AG04449 (cell line): ENCODE measurements at places on chromosomes 7 and 10.

- DNase-seq = no peak
Observed at GRCh38 chr7:48718731-48719378, 205.5 kb upstream of the CDC14C start.

GRCh38 chr7:46511442-46512215 is 590.6 kb upstream of the IGFBP3 start:
- DNase-seq = no peak

- DNase-seq = no peak
Observed at GRCh38 chr7:106176414-106177299, 64.5 kb upstream of the SYPL1 start.

GRCh38 chr10:77422491-77423338 is 214.9 kb downstream of the KCNMA1 start:
- DNase-seq = no peak

DNA sequence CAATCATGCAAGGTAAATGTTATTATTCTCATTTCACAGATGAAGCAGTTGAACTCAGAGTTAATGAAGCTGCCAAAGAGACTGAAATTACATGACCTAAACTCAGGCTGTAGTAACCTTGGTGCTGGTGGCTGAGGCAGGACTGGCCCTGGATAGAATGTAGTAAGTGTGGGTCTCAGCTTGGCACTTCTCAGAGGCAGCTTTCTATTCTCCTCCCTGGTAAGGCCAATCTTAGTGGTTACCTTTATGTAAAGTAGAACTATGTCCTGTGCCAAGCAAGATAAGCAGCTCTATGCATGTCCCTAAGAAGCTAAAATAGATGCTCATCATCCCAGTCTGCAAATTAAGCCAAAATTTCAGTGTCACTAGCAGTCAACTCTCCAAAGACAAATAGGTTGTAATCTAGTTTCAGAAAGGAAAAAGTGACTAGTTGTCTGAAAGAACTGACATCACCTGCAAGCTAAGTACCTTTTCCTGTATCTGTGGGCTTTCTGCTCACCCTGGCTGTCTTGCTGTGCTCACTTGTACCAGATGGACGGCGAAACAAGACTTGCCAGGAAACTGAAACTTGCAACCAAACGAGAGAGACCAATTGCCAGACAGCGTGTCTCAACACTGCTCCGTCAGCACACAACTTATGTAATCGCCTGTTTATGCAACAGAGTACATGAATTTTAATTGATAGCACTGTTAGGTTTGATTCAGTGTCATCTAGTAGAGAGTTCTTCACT is 43.7 kb downstream of the CH25H start:
- no peak for DNase-seq

GRCh38 chr7:885893-886625 is 9.7 kb downstream of the GET4 start:
- no peak for DNase-seq

DNA sequence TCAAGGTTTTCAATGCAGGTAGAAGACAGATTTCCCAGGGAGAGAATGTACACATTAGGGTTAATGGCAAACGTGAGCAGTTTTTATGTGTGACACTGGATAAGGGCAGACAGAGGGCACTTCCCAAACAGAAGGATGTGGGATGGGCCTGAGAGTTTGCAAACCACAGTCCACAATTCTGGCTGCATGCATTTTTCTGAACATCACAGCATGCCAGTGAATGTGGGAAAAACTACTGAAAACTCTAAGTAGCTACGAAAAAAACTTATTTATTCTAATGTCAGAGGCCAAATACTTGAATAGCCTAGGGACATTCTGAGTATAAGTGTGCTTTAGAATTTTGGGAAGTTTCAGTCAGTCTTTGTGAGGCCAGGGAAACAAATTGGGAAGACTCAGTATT is 145.9 kb downstream of the NRCAM start:
- DNase-seq = no peak

DNA sequence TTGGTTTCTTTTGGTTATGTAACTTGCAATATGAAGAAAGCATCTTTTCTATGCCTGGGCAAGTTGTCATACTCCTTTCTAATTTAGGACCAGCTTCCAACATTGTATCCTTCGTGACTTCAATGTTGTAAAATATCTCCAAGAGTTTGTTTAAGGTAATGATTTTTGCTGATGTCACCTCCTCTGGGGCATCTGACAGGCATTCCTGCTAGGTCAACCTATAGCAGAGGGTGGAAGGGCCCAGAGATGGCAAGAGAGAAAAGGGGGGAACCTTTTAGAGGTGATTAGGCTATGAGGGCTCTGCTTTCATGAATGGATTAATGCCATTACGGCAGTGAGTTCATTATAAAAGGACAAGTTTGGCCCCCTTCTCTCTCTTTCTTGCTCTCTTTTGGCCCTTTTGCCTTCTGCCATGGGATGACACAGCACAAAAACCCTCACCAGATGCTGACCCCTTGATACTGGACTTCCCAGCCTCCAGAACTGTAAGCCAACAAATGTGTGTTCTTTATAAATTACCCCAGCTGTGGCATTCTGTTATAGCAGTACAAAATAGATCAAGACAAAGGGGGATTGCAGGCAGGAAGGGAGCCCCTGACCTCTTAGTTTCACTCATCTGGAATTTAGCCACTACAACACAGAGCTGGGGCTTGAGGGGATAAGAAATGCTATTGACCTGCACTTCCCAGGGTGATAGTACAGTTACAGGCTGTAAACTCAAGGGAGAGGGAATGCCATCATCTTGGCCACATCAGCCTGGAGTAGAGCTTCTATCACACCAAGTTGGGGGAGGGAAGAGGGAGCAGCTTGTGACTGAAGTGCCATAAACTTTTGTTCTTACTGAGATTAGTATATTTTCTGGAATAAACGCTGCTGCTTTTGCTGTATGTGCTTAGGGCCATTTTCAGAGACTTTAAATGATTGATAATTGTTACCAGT is 195.9 kb downstream of the CFTR start:
- no peak for DNase-seq

DNA sequence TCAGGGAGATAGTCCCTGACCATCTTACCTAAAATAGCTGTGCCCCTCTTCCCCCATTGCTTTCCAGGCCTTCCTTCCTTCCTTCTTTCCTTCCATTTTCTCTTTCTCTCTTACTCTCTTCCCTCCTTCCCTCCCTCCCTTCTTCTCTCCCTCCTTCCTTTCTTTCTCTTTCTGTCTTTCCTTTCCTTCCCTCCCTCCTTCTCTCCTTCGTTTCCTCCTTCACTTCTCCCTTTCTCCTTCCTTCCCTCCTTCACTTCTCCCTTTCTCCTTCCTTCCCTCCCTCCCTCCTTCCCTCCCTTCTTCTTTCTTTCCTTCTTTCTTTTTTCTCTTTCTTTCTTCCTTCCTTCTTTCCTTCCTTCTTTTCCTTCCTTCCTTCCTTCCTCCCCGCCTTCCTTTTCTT is 24.6 kb upstream of the MKX start:
- DNase-seq = no peak

DNA sequence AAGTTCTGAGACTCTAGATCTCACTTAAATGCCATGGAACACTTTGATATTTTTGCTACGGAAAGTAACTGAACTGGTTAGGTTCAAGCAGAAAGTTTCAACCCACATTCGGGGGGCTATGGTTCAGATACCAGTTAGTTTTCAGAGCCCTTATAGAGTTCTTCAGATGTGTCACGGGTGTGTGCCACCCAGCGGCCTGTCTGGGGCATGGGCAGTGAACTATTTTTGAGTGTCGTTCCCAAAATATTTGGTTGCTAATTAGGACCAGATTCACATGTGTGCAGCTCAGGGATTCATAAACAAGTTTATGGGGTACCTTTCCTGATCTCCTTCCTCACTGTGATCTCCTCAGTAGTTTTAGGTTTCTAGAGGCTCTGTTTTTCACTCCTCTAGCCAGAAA is 271.9 kb downstream of the C7orf25 start:
- DNase-seq = no peak

DNA sequence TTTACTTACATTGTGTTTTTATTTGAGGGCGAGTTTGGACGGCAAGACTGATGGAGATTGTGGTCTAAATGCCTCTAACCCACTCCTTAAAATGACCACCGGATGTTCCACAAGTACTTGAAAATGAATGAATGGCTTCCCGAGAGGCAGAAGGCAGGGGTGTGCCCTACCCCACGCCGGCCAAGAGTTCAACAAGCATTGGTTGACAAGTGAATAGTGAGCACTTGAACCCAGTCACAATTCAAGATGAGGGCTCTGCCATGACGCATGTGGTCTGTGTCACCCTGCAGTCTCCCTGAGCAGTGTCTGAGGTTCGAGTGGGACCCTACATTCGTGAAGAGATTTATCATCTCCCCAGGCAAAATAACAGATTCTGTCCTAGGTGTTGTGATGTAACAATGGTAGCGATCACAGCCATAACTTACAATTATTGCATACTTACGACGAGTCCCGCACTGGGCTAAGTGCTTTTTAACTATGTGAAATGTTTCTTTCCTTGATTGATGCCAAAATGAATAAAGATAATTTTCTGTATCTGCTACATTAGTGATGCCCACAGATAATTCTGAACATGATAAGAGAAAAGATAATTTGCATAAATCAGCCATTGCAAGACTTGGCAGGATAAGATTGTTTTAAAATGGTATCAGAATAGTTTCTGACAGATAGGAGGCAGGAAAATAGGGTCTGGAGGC is 305.4 kb downstream of the WDR37 start:
- DNase-seq = no peak

- no peak for DNase-seq
Observed at GRCh38 chr10:63770523-63770922, 249.3 kb downstream of the REEP3 start.

DNA sequence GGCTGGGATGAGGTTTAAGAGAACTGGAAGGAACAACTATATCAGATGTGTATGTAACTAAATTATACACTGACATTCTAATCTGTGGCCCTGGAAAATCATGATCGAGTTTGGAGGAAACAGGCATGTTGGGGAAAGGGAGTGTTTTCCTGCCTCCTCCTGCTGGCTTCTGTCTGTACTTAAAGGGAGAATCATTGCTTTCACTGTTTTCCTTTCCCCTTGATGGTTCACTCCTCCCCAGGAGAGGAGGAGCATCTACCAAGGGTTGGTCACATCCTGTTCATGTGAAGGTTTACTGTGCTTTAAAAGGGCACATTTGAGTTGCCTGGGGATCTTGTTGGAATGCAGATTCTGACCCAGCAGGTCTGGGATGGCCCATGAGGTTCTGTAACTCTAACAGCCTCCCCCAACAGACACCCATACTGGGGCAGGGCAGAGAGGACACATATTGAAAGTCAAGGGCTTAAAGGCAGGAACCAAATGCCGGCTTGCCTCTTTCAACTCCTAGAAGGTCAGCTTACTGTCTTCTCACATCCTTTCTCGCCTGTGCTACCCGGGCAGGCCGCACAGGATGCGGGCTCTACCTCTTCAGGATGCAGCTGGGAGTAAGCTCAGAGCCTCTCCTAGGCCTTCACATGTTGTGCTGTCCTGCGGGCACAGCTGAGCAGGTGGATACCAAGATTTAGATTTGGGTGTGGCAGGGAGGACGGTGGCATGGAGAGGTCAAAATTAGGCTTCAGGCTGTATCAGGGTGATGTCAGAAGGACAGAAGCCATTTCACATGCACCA is 694.8 kb downstream of the KCNMA1 start:
- no peak for DNase-seq

DNA sequence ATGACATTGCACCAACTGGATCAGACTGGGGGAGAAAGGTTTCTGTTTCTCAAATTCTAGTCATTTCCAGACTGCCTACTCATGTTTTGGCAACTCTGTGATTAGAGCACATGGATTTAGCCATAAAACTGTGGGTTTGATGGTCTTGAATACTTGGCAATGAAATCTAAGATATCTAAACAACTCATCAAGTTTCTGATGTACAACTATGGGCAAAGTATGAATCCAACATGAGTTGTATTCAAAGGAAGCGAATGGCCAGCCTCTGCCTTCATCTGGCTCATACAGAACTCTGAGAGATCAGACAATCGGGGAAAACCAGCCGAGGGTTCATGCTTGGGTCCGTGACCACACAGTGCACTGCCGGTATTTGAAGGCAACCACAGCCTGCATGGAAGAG is 144.3 kb downstream of the ADAM12 start:
- peak; percentile 100 for DNase-seq

GRCh38 chr10:11609492-11610093 is 1.9 kb downstream of the USP6NL start:
- DNase-seq = no peak

DNA sequence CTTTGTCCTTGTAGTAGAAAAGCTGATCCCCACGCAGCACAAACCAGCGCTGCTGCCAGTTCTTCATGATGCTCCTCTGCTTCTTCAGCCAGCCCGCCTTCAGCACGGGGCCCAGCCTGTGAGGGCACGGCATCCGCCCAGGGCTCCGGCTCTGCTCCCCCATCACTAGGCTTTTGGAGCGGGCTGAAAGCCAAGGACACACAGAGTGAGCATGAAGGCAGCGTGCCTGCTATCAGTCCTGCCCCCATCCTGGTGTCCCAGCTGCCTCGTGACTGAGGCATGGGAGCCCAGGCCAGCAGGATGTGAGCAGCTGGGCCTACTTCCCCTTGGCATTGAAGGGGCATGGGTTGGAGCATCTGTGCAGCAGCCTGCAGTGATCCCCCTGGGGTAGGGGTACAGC is 21.9 kb downstream of the ARHGAP22 start:
- no peak for DNase-seq

DNA sequence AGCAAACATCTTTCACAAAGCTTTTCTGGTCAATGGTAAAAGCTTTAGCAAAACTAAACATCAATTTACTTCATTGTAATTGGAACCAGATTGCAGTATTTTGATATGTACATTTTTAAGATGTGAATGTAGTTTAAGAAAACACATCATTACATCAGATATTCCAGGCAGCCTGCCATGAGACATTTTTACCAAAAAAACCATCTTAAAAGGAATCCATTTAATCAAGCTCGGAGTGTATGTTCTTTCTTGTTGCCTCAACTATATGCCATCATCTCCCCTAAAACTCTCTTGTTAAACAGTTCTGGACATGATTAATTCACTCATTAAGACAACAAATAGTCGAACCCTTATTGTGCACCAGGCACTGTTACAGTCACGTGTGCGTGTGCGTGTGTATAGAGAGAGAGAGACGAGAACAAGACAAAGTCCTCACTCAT is 97.5 kb downstream of the UBE2H start:
- peak; percentile 97 for DNase-seq

GRCh38 chr7:113267271-113267670 is 148.9 kb upstream of the SMIM30 start:
- DNase-seq = no peak

GRCh38 chr10:68501691-68502090 is 25.6 kb downstream of the SLC25A16 start:
- no peak for DNase-seq

- no peak for DNase-seq
Observed at GRCh38 chr7:53351681-53352080, 316.2 kb downstream of the POM121L12 start.

- DNase-seq = no peak
Observed at GRCh38 chr10:122280156-122280555, 9.1 kb downstream of the BTBD16 start.
